ENCODE measurements at places on chromosomes 12 and 14.

GRCh38 chr12:109961201-109961600, 35.0 kb downstream of the GIT2 start:
- no peak for DNase-seq

DNA sequence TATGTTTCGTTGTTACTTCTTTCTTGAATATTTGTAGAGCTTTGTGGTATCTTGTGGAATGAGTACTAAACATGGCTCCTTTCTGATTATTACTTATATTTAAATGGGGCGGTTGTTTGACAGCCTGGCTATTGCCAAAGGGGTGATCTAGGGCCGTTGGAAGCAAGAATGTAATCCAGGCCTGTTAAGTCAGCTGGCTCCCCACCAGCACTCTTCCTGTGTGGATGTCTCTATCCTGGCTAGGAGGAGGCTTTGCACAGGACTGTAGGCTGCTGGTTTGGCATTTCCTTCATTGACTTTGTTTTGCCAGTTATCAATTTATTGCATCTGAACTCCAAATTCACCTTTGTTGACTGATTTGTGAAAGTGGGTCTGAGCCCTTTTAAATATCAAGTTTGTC, 5.6 kb downstream of the FAM234B start:
- DNase-seq: no peak

GRCh38 chr12:121538699-121539061, 42.1 kb downstream of the KDM2B start:
- no peak for DNase-seq

DNA sequence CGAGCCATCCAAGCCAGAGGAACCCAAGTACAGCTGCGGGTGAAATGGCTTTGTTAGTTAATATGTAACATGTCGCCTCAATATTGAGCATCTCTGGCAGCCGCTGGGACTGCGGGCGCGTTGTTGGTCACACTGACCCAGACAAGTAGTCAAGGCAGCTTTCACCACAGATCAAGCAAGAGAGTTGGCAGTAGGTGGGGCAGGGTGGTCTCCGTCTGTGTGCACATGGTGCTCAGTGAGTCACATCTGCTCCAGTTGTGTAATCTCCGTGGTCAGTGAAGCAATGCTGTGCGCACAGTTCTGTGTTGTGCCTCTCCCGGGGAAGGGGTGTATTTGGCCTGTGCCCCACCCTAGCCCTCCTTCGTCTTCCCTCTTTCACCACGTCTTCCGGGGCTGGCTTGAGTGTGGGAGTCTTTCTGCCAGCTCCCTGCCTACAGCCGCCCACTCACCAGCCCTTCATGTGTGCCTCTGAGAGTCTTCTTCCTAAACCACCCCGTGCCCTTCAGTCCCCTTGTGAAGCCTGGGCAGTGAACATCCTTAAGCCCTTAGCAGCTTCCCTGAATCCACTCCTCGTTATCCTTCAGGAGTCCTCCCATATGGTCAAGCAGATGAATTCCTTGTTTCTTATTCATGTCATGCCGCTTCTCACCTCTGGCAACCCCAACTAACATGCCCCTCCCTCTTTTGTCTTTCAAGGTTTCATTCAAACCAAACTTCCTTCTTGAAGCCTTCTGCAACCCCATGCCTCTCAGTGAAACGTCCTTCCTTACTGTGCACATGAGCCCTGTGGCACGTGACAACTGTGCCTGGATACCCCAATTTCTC, 242.1 kb downstream of the CACNA1C start:
- DNase-seq: no peak

GRCh38 chr12:11776316-11776715, 126.8 kb downstream of the ETV6 start:
- DNase-seq: no peak

DNA sequence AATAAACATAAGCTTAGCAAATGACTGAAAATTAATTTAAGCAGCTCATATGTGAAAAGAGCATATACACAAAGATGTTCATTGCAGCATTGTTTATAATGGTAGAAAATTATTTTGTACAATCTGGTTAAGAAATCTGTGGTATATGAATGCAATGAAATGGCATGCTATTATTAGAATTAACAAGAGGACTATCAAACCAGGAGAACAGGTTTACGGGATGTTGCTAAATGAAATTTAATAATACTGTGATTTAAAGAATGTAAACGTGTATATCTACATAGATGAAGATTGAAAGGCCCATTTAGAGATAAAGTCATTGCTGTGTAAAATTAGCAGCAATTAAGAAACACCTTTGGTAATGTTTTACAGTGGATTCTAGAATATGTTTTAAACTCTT, 70.5 kb downstream of the EID3 start:
- DNase-seq: no peak

DNA sequence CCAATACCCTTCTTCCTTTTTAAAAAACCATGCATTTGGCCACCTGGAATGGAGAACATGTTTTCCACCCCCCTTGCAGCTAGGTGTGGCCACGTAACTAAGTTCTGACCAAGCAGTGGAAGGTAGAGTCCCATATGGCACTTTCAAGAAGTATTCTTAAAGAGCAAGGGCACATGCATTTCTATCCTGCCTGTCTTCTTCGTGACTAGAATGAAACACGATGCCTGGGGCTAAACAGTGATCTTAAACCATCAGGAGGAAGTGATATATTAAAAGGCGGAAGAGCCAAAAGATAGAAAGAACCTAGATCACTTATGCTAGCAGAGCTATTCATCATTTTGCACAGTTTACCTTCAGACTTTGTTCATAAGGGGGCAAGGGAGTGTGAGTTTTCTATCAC, 16.0 kb upstream of the DDX11 start:
- no peak for DNase-seq

GRCh38 chr12:88903333-88903732, 323.1 kb upstream of the KITLG start:
- DNase-seq: no peak

DNA sequence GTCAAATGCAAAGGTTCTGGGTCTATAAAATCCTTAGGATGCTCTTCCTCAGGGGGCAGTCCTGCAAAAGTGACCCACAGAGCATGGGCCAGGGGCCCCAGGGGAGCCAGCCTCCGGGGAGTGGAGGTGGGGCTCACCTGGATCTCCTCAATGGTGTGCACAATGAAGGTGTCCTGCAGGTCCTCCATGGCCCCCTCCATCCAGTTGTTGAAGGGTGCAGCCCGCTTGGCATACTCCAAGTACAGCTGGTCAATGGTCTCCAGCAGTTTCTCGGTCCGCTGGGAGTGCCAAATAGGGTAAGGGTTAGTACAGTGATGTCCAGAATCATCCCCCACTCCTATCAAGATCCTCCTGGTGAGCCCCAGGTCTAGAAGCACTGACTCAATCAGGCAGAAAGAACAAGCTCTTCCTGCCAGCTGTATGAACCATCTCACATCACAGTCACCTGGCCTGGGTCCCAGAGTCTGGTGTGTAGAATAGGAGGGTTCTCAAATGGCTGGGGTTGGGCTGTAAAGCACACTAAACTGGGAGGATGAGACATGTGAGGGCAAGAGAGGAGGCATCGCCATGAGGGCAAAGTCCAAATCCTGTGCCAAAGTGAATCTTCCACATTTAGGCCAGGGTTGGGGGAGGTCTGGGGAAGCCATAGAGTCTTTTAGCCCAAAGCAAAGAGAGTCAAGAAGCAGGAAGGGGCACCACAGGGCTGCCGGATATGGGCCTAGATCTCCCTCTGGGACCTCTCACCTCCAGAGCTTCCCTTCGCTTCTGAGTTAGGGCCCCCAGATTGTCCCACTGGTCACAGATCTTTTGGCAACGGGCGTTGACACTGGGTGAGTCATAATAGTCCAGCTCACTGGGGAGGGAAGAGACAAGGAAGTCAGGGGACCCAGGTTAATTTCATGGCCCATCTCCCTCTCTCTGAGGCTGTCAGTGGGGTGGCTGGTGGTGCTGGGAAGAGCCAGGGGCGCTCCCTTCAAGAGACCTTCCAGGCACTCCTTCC, 91.5 kb upstream of the ZFP36L1 start:
- DNase-seq: no peak

DNA sequence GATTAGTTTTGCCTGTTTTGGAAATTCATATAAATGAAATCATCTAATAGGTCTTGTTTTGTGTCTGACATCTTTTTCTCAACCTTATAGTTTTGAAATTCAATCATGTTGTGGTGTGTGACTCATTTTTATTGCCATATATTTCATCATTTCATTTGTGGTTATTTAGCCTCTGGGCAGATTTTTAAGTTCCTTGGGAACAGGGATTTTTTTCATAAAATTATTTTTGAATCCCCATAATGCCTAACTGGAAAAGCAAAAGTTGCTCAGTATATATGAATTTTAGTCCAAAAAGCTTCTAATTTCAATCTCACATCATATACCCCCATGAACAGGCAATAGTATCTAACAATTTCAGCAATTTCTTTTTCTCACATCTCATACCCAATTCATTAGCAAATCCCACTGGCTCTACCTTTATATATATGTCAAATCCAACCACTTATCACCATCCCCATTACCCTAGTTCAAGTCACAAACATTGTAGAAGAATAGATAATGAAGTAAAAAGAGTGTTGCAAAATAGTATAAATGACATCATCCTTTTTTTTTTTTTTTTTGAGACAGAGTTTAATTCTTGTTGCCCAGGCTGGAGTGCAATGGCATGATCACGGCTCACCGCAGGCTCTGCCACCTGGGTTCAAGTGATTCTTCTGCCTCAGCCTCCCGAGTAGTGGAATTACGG, 2.6 kb upstream of the OR6J1 start:
- no peak for DNase-seq

GRCh38 chr12:114981036-114981435, 297.1 kb upstream of the TBX3 start:
- no peak for DNase-seq

DNA sequence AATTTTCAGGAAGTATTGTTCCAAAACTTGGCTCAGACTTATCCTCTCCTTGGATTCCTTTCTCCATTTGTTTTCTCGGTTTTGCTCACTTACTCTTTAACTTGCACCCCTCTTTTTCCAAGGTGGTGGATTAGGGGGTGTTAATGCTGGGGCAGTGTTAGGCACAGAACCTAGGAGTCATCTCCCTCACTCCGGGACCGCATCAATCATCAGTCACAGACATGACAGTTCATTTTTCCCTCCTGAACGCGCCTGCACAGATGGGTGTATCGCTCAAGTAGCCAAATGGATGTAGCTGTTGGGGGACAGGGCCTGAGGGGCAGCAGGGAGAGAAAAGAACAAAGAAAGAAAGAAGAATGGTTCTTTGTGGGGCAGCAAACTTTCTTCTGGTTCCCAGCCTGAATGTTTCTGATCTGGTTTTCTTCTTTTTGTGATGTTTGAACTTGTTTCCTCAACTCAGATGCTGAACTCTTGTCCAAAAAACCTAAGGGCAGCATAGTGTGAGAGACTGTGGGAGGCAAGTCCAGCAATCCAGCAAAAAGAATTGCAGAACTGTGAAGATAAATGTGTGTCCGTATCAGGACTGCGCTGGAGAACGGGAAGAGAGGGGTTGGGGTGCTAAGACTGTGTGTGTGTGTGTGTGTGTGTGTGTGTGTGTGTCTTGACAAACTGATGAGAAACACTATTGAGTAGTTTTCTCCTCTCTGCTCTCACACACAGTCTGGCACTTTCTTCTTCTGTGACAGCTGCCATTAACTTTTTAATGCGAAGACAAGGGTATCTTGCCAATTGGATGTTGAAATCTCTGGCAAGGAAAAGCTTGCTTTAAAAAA, 131.1 kb downstream of the FBXL14 start:
- no peak for DNase-seq

DNA sequence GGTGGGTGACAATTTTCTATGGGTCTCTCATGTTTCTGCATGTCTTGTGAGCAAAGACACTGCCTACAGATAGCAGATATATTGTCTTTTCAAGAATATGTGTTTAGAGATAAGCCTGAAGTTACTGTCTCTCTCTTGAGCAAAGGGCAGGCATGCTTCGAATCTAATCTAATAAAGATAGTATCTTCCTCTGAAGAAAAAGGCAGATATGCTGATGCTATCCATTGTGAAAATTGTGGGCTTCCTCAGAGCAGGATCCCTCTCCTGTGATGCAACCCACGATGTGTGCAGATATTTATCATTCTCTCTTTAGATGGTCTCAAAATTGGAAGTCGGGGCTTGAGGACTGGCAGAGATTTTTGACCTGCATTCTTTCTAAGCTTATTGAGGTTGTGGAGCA, 187.0 kb downstream of the DACT1 start:
- no peak for DNase-seq

Data from CD4-positive, alpha-beta T cell treated with Interleukin-1 beta for 1 hour (primary cell).